Esophagus squamous epithelium (tissue), 5 donors: ENCODE measurements at places on chromosomes 11 and 22.

DNA sequence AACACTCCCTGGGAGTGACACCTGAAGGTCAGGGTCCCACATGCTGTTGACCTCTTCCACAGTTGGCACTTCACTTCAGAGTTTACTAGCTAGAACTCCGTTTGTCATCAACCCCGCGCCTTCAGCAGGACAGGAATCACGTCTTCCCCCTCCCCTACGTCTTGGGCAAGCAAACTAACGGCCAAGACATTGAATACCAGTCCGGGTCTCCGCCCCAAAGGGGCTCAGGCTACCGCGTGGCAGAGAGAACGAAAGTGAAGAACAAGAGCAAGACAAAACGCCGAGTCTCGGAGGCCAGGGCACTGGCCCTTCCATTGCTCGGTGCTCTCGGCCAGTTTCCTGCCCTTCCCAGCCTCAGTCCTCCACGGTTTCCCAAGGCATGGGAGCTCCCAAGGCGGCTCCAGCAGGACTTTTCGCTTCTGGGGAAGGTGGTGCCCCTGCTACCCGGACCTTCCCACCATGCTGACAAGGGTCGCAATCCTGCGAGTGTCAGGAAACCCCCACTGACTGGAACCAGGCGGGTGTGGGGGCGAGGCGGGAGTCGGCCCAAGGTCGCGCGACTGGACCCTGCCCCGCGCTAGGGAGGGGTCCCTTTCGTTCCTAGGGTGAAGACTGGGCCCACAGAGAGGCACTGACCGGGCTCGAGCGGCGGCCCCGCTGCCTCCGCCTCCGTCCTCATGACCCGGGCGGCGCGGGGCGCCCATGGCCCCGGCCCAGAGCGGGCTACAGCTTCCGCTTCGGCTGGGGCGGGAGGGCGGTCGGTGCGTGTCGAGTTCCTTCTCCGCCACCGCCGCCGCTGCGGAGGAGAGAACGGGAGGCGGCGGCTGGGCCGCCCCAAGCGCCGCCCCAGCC is at the start of gene GUCD1:
Gene GUCD1 (minus strand): TSS at position 826 of the 852 bp plus-strand sequence. CDS start 147 bp downstream, at position 679.
- no peak for DNase-seq

DNA sequence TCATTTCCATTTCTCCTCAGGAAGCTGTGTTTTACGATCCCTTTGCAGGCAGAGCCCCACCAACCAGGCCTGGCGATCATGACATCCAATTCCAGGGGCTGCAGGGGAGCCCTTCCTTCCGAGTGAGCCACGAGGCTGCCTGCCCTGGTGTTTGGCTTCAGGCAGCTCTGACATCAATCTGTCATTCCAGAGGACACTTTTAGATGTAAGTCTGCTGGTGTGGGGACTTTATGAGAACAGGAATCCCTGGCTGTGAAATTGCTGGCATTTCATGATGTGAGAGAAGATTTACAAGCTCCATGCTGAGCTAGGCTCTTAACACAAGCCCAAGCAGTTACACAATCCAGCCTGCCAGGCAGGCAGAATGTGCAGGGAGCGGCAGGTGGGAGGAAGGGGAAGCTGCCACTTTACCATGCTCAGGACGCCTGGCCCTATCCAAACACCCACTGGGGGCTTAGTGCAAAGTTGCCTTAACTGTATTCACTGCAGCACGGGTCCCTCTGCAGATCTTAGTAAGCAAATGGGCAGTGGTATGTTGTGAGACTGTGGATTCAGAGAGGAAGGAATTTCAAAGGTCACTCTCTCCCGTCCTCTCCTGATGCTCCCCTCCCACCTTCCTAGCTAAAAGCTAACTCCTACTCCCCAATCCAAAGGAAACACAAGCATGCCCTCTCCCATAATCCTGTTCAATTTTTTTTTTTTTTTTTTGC is 43.4 kb upstream of the MICAL2 start:
- DNase-seq, result no peak

DNA sequence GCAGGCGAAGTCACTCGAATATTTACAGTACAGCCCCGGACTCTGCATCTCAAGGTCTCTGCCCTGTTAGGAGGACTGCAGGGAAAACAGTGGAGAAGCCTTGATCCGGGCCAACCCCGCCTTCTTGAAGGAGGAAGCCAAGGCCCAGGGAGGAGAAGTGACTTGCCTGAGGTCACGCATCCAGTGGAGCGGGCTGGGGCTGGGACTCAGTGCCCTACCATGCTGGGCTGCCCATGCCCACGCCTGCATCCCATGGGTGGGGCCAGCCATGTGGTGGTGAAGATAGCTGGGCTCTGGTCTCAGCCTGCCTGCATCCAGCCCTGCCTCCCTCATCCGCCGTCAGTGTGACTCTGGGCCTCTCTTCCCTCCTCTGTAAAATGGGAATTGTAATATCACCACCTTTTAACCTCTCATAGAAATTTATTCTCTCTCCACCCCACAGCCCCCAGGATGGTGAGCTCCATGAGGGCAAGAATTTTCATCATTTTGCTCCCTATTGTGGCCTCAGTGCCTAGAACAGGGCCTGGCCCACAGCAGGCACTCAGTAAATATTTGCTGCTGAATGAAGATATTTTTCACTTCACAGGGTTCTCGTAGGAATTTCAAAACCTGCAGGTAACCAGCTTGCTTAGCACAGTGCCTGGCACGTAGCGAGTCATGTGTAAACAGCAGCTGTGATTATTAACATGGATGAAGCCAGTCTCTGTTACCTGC is 57.3 kb downstream of the OTOG start:
- no peak for DNase-seq

- DNase-seq, result no peak
Observed at GRCh38 chr22:47091921-47092700, 329.7 kb downstream of the TBC1D22A start.

DNA sequence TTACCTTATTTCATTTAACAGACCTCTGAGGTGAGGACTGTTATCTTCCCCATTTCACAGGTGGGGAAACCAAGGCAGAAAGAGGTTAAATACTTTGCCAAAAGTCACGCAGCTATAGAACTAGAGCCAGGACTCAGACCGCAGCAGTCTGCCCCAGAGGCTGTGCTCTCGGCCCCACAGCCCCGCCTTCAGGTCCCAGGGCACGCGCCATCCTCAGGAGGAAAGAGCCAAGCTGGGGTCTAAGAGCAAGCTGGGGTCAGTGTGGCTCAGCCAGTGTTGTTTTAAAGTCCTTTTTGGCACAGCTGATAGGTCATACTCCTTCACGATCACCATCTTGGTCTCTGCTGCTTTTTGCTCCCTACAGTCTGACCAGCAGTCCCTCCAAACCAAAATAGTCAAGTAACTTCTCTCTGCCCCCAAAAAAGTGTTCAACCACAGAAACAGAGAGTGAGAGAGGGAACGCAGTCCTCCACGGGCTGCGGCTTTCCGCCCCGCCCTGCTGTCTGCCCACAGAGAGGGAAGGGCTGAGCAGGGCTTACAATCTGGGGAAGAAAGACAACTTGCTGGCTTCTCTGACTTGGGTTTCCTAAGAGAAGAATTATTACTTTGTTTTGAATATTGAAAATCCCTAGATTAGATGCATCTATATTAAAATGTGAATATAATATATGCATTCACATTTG is 137.2 kb upstream of the OPCML start:
- no peak for DNase-seq

GRCh38 chr22:30054764-30055069 is 25.5 kb upstream of the HORMAD2 start:
- DNase-seq, result no peak

GRCh38 chr11:44533921-44534711 is 31.3 kb upstream of the CD82 start:
- DNase-seq, result no peak

GRCh38 chr11:34825670-34826383 is 90.4 kb downstream of the APIP start:
- no peak for DNase-seq

DNA sequence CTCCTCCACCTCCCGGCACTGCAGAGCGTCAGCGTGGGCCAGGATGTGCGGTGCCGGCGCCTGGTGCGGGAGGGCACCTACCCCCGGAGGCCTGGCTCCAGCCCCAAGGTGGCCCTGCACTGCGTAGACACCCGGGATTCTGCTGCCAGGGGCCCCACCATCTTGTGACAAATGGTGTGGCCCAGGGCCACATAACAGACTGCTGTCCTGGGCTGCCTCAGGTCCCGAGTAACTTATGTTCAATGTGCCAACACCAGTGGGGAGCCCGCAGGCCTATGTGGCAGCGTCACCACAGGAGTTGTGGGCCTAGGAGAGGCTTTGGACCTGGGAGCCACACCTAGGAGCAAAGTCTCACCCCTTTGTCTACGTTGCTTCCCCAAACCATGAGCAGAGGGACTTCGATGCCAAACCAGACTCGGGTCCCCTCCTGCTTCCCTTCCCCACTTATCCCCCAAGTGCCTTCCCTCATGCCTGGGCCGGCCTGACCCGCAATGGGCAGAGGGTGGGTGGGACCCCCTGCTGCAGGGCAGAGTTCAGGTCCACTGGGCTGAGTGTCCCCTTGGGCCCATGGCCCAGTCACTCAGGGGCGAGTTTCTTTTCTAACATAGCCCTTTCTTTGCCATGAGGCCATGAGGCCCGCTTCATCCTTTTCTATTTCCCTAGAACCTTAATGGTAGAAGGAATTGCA is 13.5 kb downstream of the TSKU start:
- DNase-seq, result no peak

GRCh38 chr22:27616033-27616432 is 185.5 kb downstream of the MN1 start:
- DNase-seq, result no peak

- no peak for DNase-seq
Observed at GRCh38 chr22:42368379-42369249, 63.6 kb downstream of the NFAM1 start.

DNA sequence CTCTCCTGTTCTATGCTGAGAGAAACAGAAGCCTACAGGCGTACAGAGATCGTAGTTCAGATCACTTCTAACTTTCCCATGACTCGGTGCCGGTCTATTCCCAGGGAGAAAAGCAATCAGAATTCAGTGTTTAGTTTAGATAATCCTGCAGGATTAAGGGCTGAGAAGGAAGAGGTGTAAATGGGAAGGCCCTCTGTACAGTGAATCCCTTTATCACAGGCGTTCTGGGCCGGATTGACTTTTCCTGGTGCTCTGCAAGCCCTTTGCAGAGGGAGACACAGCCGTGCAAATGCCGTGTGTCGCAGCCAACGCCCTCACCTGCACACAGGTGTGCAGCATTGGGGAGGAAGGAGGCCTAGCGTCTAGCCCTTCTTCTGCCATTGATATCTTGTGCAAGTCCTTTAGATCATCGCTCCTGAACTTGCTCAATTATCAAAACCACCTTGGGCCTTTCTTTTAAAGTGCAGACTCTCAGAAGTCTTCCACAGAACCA is 90.6 kb downstream of the DSCAML1 start:
- DNase-seq, result no peak

GRCh38 chr11:63516109-63516508 is 10.2 kb downstream of the LGALS12 start:
- DNase-seq, result no peak

GRCh38 chr11:134542401-134543165 is 130.5 kb upstream of the B3GAT1 start:
- DNase-seq, result no peak

DNA sequence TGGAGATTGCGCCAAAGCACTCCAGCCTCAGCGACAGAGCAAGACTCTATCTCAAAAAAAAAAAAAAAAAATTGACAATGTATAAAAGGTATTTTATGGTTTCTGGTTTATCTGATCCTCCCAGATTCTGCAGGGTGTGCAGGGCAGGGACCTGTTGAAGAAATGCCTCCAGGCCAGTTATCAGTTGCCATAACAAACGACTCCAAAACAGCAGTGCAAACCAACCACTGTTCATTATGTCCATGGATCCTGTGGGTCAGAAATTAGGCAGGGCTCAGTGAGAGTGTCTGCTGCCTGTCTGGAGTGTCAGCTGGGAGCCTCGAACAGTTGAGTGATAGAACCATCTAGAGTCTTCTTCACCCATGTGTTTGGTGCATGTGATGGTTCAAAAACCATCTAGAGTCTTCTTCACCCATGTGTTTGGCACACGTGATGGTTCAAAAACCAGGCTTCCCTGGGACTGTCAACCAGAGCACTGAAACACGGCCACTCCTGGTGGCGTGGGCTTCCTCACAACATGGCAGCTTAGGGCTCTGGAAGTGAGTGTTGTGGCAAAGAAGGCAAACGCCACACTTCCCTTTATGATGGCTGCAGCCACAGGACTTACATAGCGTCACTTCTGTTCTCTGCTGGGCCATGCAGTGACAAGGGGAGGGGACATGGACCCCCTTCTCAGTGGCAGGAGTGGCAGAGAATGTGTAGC is 115.1 kb upstream of the CRYBB3 start:
- no peak for DNase-seq

DNA sequence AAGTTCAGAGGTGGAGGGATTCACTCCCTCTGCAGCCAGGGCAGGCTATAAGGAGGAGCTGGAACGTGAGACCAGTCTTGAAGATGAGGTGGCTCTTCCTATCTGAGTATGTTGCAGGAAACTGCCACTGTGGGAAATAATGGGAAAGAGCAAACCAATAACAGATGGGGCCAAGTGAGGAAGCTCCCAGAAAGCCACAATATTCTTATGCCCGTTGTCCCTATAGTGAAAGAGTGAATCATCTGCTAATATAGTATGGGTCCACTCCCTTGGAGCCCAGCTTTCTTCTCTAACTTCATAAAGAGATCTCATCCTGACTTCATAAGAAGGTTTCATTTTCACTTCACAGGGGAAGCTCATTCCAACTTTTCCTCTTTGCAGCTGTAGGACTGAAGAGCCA is 206.4 kb downstream of the BLID start:
- DNase-seq, result no peak

DNA sequence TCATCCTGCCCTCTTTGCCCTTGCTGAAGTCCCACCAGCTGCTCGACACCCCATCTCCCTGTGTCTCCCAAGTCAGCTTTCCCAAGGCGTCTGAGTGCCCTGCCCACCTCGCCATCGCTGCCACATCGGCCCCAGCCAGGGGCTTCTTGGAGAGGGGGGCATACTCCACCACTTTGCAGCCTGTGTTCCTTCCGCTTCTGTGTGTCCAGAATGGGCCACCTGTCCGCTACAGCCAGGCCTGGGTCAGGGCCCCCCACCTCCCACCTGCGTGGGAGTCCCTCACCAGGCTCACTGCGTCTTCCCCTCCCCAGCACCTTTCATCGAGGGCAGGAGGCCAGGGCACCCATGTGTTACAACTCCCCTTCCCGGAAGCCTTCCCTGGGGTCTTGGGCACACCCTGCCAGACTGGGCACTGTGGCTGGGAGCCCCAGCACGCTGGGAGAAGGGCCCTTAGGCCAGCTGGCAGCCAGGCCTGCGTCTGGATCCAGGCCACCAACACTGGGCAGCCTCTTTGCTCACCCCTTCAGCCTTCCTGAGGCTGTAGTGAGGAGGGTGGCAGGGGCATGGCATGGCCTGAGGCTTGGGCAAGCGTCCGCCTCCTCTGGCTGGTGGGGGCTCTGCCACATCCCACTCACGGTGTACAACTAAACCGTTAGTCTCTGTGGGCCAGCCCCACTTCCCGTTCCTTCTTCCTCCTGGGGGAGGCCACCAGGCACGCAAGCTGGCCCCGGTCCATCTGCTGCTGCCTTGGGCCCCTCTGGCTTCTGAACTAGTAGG is 13.4 kb downstream of the CPT1A start:
- DNase-seq, result no peak

GRCh38 chr11:14969901-14970323 is 2.2 kb downstream of the CALCA start:
- no peak for DNase-seq
